NCI-H524 treated with DMSO at 0.1 percent for 48 hours (cell line): ENCODE measurements at places on chromosomes 5 and 9.

DNA sequence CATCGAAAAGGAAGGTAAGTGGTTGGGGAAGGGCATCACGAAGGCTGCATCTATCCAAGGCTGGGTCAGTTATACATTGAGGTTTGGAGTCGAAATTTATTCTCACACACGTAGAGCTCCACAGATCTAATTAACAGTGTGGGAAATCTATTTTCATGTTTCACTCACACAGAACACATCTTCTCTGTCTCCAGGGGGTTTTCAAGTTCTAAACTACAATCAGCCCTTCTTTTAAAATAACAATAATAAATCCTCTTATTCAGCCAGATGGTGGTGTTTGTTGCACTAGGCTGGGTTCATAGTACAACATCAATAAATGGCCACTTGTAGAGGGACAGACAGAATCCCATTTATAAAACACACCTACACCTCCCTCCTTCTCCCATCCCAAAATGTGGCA is 174.5 kb upstream of the KLF9 start:
- DNase-seq: no peak

DNA sequence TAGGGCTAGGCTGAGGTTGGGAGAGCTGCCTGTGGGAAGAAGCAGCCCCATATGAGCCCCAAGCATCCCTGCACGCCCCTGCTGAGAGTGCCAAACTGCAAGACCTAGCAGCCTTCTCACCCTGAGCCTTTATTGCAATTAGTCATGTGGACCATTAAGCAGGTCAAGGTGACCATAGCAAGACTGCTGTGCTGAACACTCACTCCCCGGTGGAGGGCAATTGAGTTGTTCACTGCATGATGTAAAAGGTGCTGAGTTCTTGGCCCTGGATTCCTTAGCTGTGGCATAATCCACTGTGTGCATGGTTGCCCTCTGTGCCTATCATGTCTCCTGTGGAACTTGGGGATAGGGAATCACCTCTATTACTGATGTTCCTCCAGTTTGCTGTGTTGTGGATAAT is 131.1 kb downstream of the FOXD1 start:
- no peak for DNase-seq

- no peak for DNase-seq
Measured at GRCh38 chr5:175711472-175712312, 53.8 kb downstream of the HRH2 start.

GRCh38 chr9:135043345-135043744 is 44.1 kb upstream of the OLFM1 start:
- no peak for DNase-seq

- no peak for DNase-seq
Measured at GRCh38 chr9:137383081-137383783, 39.7 kb downstream of the EXD3 start.

GRCh38 chr9:33447799-33448553 is 583 bp upstream of the AQP3 start:
- DNase-seq: peak; percentile 64

DNA sequence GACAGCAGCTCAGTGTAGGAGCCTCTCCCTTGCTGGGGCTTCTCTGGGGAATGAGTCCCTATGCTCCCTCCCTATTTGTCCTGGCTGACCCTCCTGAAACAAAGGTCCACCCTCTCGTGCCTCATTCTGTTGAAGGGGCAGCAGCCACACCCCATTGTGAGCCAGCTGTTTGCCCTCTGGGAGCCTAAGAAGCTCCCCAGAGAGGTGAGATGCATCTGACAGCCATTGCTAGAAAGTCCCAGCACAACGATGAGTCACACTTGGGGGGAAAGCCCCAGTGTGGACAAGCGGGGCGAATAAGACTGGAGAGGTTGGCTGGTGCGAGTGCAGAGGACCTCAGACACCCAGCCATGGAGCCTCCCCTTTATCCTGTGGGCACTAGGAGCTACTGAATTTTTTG is 101.4 kb downstream of the PPARGC1B start:
- DNase-seq: no peak

DNA sequence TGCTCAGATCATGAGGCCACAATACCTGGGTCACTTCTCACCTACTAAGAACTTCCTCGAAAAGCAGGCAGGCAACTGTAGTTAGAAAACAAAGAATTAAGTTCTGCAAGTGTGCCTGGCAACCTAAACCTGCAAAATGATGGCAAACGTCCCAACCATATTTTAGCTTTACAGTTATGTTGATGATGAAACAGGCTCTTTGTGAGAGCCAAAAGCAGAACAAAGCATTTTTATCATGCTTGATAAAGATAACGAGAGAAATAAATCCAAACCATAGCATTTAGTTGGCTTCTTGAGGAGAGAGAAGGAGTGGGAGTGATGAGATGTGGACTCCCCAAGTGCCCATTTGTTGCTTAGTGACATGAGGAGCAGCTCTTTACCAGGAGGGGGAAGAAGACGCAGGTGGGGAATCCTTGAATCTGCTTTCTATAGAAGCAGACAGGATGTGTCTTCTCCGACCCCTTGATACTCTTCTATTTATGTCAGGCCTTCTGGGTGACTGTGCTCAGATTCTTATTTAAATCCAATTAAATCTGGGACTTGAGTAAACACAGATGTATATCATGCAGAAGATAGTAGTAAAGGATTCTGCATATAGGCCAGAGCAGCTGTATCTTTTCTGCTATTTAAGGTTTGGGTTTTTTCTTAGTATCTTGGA is 221.2 kb downstream of the TMEM167A start:
- DNase-seq: no peak

DNA sequence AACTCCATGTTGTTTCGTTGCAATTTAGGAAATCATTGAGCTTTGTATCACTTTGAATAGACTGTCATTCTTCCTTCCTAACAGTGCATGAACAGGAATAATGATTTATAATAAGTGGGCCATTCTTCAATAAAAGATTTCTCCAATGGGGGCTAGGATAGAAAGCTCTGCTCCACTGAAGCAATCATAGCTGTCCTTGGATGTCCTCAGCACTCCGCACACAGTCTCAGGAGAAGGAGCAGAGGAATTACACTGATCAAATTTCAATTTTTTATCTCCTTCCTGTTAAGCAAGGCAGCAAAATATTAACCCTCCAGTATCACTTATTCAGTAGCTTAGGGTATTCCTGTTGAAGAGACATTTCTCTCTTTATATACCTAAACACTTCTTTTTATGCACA is 532.7 kb upstream of the ST8SIA4 start:
- peak; percentile 3 for DNase-seq

DNA sequence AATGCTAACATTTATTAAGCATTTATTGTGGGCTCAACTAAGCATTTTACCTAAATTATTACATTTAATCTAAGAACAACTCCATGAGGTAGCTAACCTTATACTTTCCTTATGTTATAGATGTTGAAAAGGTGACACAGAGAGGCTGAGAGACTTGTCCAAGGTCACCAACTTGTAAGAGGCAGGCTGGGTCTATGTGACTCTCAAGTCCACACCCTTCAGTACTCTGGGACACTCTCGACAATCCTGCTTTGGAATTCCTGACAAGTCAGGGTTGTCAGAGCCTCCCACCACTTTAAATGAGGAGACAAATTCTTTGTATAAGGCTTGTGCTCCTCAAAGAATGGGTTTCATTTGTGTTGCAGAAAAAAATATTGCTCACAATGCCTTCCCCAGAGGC is 67.2 kb downstream of the NRG2 start:
- no peak for DNase-seq

GRCh38 chr5:40570408-40571129 is 109.1 kb upstream of the PTGER4 start:
- DNase-seq: no peak

DNA sequence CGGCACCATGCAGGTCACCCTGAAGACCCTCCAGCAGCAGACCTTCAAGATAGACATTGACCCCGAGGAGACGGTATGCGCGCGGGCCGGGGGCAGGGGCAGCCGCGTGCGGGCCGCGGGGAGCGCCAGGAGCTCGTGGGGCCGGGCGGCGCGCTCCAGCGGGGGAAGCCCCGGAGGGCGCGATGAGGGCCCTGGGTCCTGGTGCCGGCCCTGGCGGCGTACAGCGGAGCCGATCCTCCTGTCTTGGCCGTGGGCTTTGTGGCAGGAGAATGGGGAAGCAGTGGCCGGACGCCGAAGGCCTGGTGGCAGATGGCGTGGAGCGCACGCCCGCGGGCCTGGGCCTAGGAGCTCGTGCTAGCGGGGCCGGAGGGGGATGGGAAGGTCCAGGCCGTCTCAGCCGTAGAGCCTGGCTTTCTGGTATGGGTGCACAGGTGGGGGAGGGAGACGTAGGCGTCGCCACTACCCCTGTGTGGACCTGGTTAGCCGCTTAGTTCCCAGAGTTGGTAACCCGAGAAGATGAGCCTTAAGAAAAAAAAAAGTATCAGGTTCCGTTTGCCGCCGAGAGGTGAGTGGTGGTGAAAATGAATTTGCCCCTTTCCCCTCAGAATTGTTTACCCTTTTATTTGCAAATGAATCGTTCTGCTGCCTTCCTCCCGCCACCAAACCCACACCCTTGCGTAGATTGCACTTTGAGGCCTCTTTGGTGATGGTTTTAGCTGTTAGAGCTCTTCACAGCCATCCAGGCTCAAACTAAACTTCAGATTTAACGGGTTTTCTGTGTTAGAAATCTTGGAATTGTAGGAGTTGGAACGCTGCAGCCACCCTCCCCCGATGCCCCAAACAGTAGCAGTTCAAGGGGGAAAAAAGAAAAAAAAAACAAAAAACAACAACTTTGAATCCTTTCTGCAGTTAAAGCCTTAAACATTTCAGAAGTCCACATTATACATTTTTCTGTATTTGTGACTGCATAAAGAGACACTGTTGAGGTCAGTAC is 841 bp downstream of the RAD23B start:
- DNase-seq: peak; percentile 70

DNA sequence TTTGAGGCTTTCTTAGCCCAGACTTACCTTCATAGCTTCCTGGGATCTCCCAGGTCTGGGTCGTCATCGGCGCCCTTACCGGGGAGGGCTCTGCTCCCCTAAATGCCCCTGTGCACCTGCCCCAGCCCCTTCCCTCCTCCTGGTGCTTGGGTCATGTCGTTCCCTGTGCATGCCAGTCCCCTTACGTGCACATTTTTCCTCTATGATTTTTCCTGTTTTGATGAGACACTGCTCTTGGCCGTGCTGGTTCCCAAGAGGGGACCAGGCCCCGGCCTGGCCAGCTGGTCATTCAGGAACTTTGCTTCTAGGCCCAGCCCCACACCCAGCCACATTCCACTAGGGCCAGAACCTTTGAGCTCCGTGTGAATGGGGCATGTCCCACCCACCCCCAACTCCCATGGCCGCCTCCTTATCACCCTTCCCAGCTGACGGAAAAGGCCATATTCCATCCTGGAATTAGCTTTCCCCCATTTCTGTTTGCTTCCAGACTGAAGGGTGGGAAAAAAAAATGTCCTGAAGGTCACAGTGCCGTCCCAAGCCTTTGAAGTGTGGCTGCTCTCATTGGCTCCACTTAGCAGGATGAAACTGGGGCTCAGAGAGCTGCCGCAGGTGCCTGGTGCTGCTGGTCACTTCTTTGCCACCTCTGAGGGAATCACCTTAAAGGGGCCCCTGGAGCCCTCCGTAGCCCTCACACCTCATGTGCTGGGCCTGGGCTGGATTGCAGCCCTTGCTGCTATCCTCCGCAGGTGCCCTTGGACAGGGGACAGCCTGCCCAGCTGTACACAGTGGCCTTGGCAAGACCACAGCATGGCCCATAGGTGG is 25.1 kb downstream of the ERGIC1 start:
- DNase-seq: no peak
